ENCODE measurements at places on chromosomes 12 and 14.
A peak's percentile ranks its signal among the peaks of the same experiment; 100 is the strongest.

DNA sequence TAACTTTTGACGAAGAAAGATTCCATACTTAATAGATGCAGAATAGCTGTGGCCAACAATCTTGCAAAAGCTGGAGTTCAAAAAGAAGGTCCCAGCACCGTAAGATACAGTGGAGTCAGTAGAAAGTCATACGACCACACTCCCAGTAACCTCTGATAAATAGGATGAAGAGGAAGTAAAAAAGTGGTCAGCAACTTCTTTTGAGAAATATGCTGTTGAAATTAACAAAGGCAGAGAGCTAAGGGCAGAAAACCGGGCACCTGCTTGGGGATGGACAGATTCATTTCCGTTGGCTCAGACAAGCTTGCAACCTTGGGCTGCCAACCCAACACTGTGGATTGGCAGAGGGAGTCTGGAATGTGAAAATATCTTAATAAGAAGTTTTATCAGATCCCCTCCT is 40.0 kb downstream of the BTG1 start:
- peaks cover 38% of the 10 kb centered on the region for H3K4me1 ChIP-seq
- H3K27me3 ChIP-seq = no peaks in the 10 kb centered on the region
- no peaks in the 10 kb centered on the region for H3K36me3 ChIP-seq
- H3K27ac ChIP-seq = no peak overlapping the region
- no peak overlapping the region for H3K4me3 ChIP-seq

- no peak overlapping the region for H3K4me3 ChIP-seq
- no peak for DNase-seq
- no peaks in the 10 kb centered on the region for H3K27me3 ChIP-seq
- no peak overlapping the region for H3K27ac ChIP-seq
- H3K4me1 ChIP-seq = peaks cover 11% of the 10 kb centered on the region
Observed at GRCh38 chr12:51818566-51819300, 29.8 kb downstream of the FIGNL2 start.

GRCh38 chr12:123621101-123621500 is 12.4 kb downstream of the EIF2B1 start:
- H3K4me3 ChIP-seq = no peak overlapping the region
- DNase-seq = no peak
- peaks cover 52% of the 10 kb centered on the region for H3K36me3 ChIP-seq
- H3K27ac ChIP-seq = no peak overlapping the region
- H3K4me1 ChIP-seq = no peaks in the 10 kb centered on the region
- no peaks in the 10 kb centered on the region for H3K27me3 ChIP-seq

- no peak for DNase-seq
- H3K4me1 ChIP-seq = peaks cover 93% of the 10 kb centered on the region
- no peaks in the 10 kb centered on the region for H3K27me3 ChIP-seq
- H3K27ac ChIP-seq = no peak overlapping the region
Observed at GRCh38 chr12:64635356-64635998, 25.2 kb downstream of the RASSF3 start.

DNA sequence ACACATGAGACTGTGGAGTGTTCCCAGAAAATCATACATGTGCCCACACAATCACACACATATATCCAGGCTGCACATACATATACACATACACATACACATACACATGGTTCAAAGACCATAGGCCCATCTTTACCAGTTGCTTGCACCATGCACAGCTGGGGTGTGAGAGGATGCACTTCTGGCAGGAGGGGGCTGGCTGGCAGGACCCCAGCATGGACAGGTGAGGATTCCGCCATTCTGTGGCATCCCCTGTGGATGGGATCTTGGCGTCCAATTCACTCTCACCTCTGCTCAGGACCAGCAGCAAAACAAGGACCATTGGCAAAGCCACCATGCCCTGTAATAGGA is 7.0 kb downstream of the ITGB7 start:
- peak overlapping the region; percentile 41 for H3K27ac ChIP-seq
- no peaks in the 10 kb centered on the region for H3K27me3 ChIP-seq
- H3K36me3 ChIP-seq = peaks cover 33% of the 10 kb centered on the region
- peaks cover 90% of the 10 kb centered on the region for H3K4me1 ChIP-seq
- no peak for DNase-seq

- peak; percentile 45 for DNase-seq
- no peak overlapping the region for H3K4me3 ChIP-seq
- no peaks in the 10 kb centered on the region for H3K4me1 ChIP-seq
- H3K36me3 ChIP-seq = no peaks in the 10 kb centered on the region
- H3K27me3 ChIP-seq = no peaks in the 10 kb centered on the region
Observed at GRCh38 chr12:124036657-124037109, 63.7 kb downstream of the ZNF664 start.

DNA sequence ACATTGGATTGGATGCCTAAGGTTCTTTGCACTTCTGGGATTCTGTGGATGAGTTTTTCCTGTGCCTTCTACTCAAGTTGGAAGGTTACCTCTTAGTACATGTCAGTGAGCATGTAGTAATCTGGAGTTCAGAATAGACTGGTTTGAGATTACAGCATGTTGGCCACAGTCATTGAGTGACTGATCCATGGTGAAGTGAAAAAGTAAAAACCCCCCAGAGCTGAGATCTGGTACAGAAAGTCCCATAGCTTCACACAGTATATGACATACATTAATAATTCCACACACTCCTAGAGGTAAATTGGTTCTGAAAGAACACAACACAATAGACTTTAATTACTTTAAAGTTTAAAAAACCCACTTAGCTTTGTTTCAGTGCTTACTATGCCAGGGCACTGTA is 11.9 kb upstream of the CCND2 start:
- no peaks in the 10 kb centered on the region for H3K27me3 ChIP-seq
- no peak for DNase-seq
- H3K27ac ChIP-seq = no peak overlapping the region
- H3K4me3 ChIP-seq = no peak overlapping the region
- H3K4me1 ChIP-seq = no peaks in the 10 kb centered on the region

GRCh38 chr14:61380984-61381383 is 59.6 kb downstream of the PRKCH start:
- peak overlapping the region; percentile 27 for H3K27ac ChIP-seq
- H3K4me1 ChIP-seq = peaks cover 100% of the 10 kb centered on the region
- no peak overlapping the region for H3K4me3 ChIP-seq
- no peaks in the 10 kb centered on the region for H3K27me3 ChIP-seq
- DNase-seq = peak; percentile 28

GRCh38 chr12:15691388-15691787 is 97.8 kb downstream of the EPS8 start:
- H3K4me1 ChIP-seq = no peaks in the 10 kb centered on the region
- H3K27ac ChIP-seq = no peak overlapping the region
- H3K4me3 ChIP-seq = no peak overlapping the region
- no peak for DNase-seq
- H3K27me3 ChIP-seq = no peaks in the 10 kb centered on the region

DNA sequence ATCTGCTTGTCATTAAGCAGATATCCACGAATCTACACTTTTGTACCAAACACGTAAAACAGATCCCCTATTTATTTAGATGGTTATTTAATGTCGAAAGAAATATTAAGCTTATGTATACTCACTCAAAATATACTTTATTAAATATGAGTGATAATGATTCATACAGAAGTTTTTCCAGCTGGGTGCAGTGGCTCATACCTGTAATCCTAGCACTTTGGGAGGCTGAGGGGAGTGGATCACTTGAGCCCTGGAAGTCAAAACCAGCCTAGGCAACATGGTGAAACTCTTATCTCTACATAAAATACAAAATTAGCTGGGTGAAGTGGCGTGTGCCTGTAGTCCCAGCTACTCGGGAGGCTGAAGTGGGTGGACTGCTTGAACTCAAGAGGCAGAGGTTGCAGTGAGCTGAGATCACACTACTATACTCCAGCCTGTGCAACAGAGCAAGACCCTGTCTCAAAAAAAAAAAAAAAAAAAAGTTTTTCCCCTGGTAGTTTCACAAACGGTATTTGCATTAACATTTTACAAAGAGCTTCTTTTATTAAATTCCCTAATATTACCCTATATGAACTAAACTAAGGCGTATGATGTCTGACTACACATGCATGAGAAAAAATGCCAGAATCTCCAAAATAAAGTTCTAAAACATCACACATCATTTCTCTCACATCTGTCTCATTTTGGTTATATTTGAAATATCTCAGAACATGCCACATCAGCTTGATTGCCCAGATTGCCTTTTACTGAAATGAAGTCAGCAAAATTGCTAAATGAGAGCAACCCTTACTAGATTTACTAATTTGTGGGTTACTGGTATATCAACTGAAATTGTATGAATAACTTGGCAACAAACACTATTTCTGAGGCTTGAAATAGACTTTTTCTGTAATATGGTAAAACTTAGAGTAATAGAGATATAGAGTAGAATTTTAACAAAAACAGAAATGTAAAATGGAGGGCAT is 74.9 kb downstream of the PAWR start:
- H3K27me3 ChIP-seq = no peaks in the 10 kb centered on the region
- H3K36me3 ChIP-seq = no peaks in the 10 kb centered on the region

DNA sequence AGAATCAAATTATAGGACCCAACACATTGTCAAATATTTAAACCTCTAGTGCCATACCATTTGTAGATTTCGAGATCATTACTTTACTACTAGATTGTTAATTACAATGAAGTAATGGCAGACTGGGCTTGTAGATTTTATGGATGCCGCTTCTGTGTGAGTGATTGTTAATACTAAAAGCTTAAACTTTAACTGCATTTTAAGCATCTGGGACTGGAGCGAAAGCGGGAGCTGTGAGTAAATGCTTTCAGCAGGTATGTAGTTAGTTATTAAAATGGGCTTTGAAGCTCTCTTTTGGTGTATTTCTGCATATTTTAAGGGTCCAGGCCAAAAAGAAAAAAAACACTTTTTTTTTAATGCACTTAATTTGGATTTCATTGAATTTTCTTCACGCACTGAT is 519.3 kb downstream of the MED13L start:
- no peaks in the 10 kb centered on the region for H3K4me1 ChIP-seq
- H3K4me3 ChIP-seq = no peak overlapping the region
- H3K36me3 ChIP-seq = no peaks in the 10 kb centered on the region
- H3K27me3 ChIP-seq = no peaks in the 10 kb centered on the region

GRCh38 chr14:106564058-106564643 is 1037.8 kb downstream of the TMEM121 start:
- H3K27ac ChIP-seq = no peak overlapping the region
- no peaks in the 10 kb centered on the region for H3K27me3 ChIP-seq
- H3K4me3 ChIP-seq = no peak overlapping the region
- peak; percentile 62 for DNase-seq

GRCh38 chr12:128856791-128857078 is 3.5 kb downstream of the GLT1D1 start:
- no peak overlapping the region for H3K4me3 ChIP-seq
- no peak for DNase-seq
- no peaks in the 10 kb centered on the region for H3K36me3 ChIP-seq
- H3K27ac ChIP-seq = no peak overlapping the region

DNA sequence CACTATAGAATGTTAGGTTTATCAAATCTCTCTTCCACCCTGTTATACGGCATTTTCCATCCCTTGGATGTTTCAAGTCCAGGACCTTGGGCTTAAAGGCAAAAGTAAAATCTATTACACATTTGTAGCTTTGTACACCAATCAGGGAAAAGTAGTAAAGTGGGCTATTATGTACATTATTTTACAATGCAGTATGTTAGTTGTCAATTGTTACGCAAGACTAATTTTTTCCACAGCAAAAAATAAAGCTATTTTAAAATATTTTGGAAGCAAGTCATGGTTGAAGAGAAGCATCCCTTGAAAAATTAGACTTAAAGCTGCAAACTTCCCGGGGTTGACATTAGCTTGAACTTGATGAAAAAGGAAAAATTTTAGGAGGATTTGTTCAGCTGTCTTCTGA is 476.2 kb downstream of the DIO2 start:
- H3K36me3 ChIP-seq = no peaks in the 10 kb centered on the region
- no peaks in the 10 kb centered on the region for H3K4me1 ChIP-seq
- DNase-seq = no peak
- H3K27ac ChIP-seq = no peak overlapping the region
- H3K27me3 ChIP-seq = no peaks in the 10 kb centered on the region
- no peak overlapping the region for H3K4me3 ChIP-seq

DNA sequence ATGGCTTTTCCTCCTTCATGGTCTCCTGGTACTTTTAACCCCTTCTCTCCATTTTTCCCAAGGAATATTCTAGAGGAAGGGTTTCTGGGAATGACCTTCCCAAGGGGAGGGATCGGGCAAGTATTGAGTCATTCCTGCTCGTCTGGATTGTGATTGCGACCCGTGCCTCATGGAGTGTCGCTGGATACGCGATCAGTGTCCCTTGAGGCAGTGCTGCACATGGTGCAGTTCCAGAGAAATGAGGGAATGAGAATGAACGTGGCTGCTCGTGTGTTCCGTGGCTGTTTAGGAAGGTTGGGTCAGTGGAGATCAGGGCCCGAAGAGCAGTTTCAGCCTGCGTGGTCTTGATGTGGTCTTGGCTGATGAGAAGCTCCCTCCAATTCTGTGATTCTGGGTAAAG is 234.4 kb downstream of the CACNA1C start:
- DNase-seq = no peak
- H3K27me3 ChIP-seq = peaks cover 5% of the 10 kb centered on the region
- H3K27ac ChIP-seq = no peak overlapping the region

DNA sequence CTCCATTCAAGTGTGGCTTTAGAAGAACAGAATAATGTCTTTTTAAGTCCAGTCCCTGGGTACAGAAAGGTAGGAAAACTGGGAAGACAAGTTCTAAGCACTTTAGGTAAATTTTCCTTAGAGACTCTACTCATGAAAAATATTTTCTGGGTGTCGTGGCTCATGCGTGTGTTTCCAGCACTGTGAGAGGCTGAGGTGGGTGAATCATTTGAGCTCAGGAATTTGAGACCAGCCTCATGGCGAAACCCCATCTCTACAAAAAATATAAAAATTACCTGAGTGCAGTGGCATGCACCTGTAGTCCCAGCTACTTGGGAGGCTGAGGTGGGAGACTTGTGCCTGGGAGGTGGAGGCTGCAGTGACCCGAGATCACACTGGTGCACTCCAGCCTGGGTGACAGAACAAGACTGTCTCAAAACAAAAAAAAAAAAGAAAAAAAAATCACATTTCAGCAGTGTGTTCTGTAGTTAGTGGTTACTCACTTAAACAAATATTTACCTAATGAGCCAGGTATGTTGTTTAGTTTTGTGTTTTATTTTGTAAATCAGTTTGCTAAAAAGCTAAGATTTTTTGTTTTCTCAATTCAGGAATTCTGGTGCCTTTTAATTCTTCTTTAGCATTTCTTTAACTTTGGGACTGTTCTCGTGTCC is 52.3 kb upstream of the RD3L start:
- H3K4me1 ChIP-seq = no peaks in the 10 kb centered on the region
- no peak for DNase-seq
- no peak overlapping the region for H3K27ac ChIP-seq
- no peaks in the 10 kb centered on the region for H3K36me3 ChIP-seq
- peaks cover 3% of the 10 kb centered on the region for H3K27me3 ChIP-seq
- no peak overlapping the region for H3K4me3 ChIP-seq

- peaks cover 25% of the 10 kb centered on the region for H3K4me1 ChIP-seq
- no peak overlapping the region for H3K27ac ChIP-seq
- peaks cover 15% of the 10 kb centered on the region for H3K36me3 ChIP-seq
- peak; percentile 60 for DNase-seq
Observed at GRCh38 chr12:55724226-55724939, 4.2 kb downstream of the RDH5 start.

GRCh38 chr14:101463566-101464171 is 97.6 kb upstream of the DIO3 start:
- H3K4me3 ChIP-seq = no peak overlapping the region
- H3K27ac ChIP-seq = no peak overlapping the region
- peaks cover 15% of the 10 kb centered on the region for H3K27me3 ChIP-seq
- no peaks in the 10 kb centered on the region for H3K36me3 ChIP-seq

- H3K27ac ChIP-seq = no peak overlapping the region
- H3K4me1 ChIP-seq = no peaks in the 10 kb centered on the region
- DNase-seq = no peak
- peaks cover 4% of the 10 kb centered on the region for H3K36me3 ChIP-seq
- no peaks in the 10 kb centered on the region for H3K27me3 ChIP-seq
Observed at GRCh38 chr14:70753518-70753953, 55.8 kb downstream of the MAP3K9 start.
